Central memory CD8-positive, alpha-beta T cell (primary cell): ENCODE measurements at places on chromosomes 2 and 18.

GRCh38 chr2:46812361-46813019, 103.1 kb downstream of the MCFD2 start:
- no peak overlapping the region for H3K27ac ChIP-seq
- H3K4me3 ChIP-seq: no peak overlapping the region
- H3K36me3 ChIP-seq: no peaks in the 10 kb centered on the region
- DNase-seq: no peak

- DNase-seq: no peak
- no peaks in the 10 kb centered on the region for H3K27me3 ChIP-seq
- no peak overlapping the region for H3K4me3 ChIP-seq
- H3K36me3 ChIP-seq: peaks cover 1% of the 10 kb centered on the region
- no peak overlapping the region for H3K27ac ChIP-seq
These were observed 301.8 kb downstream of the GBX2 start for GRCh38 chr2:235866373-235866772.

DNA sequence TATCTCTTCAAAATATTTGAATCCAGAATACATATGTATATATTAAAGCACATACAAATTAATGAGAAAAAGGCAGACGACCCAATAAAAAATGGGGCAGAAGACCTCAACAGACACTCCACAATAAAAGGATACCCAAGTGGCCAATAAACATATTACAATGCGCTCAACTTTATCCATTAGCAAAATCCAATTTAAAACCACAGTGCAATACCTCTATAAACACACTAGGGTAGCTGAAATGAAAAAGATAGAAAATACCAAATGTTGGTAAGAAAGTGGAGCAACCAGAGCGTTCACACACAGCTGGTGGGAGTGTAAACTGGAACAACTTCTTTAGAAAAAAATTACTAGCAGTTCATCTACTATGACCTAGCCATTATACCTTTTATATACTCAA, 75.3 kb downstream of the CCDC148 start:
- H3K4me1 ChIP-seq: no peaks in the 10 kb centered on the region
- peaks cover 46% of the 10 kb centered on the region for H3K27me3 ChIP-seq
- no peak overlapping the region for H3K4me3 ChIP-seq
- no peak overlapping the region for H3K27ac ChIP-seq
- DNase-seq: no peak

GRCh38 chr18:78831603-78832002, 148.0 kb upstream of the SALL3 start:
- H3K4me1 ChIP-seq: no peaks in the 10 kb centered on the region
- H3K36me3 ChIP-seq: no peaks in the 10 kb centered on the region
- H3K27ac ChIP-seq: no peak overlapping the region
- H3K27me3 ChIP-seq: peaks cover 34% of the 10 kb centered on the region
- no peak for DNase-seq
- no peak overlapping the region for H3K4me3 ChIP-seq

- no peaks in the 10 kb centered on the region for H3K4me1 ChIP-seq
- no peak for DNase-seq
- H3K36me3 ChIP-seq: no peaks in the 10 kb centered on the region
These were observed at the start of gene SULT1C2 for GRCh38 chr2:108288534-108289106. Gene SULT1C2, plus strand, starts transcription at chr2:108288895. Its CDS starts 4,773 bp downstream, at chr2:108293668.

- peaks cover 11% of the 10 kb centered on the region for H3K4me1 ChIP-seq
- no peaks in the 10 kb centered on the region for H3K27me3 ChIP-seq
- no peak overlapping the region for H3K4me3 ChIP-seq
These were observed 70.4 kb downstream of the ZNF532 start for GRCh38 chr18:58934933-58935577.

DNA sequence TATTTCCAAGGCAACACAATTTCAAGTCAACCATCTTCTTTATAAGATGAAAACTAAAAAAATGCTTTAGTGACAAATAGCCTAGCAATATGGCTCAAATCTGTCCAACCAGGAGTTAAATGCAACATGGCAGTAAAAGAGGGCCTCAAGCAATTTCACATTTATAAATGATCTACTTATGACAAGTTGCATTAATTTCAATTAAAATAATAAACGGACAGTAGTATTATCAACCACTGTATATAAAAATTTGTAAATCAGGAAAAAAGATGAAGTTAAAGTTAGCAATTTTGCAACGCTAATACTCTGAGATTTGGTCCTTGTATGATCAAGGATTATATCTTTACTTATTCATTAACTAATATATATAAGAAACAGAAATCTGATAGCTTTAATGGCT, 19.3 kb downstream of the CCDC88A start:
- H3K4me1 ChIP-seq: no peaks in the 10 kb centered on the region
- peaks cover 2% of the 10 kb centered on the region for H3K36me3 ChIP-seq
- H3K27me3 ChIP-seq: no peaks in the 10 kb centered on the region
- no peak overlapping the region for H3K27ac ChIP-seq
- DNase-seq: no peak

- H3K27ac ChIP-seq: no peak overlapping the region
- DNase-seq: no peak
- no peak overlapping the region for H3K4me3 ChIP-seq
- peaks cover 2% of the 10 kb centered on the region for H3K36me3 ChIP-seq
- no peaks in the 10 kb centered on the region for H3K27me3 ChIP-seq
- H3K4me1 ChIP-seq: no peaks in the 10 kb centered on the region
These were observed 485.8 kb upstream of the POU3F3 start for GRCh38 chr2:104368089-104368488.

GRCh38 chr2:54099829-54100585, 15.4 kb upstream of the ACYP2 start:
- no peak for DNase-seq
- no peaks in the 10 kb centered on the region for H3K27me3 ChIP-seq
- peaks cover 2% of the 10 kb centered on the region for H3K36me3 ChIP-seq
- H3K4me3 ChIP-seq: no peak overlapping the region
- H3K27ac ChIP-seq: no peak overlapping the region
- peaks cover 11% of the 10 kb centered on the region for H3K4me1 ChIP-seq

- H3K36me3 ChIP-seq: no peaks in the 10 kb centered on the region
- peaks cover 53% of the 10 kb centered on the region for H3K27me3 ChIP-seq
- peaks cover 10% of the 10 kb centered on the region for H3K4me1 ChIP-seq
- H3K27ac ChIP-seq: no peak overlapping the region
These were observed 56.8 kb upstream of the MSH2 start for GRCh38 chr2:47346107-47346506.

DNA sequence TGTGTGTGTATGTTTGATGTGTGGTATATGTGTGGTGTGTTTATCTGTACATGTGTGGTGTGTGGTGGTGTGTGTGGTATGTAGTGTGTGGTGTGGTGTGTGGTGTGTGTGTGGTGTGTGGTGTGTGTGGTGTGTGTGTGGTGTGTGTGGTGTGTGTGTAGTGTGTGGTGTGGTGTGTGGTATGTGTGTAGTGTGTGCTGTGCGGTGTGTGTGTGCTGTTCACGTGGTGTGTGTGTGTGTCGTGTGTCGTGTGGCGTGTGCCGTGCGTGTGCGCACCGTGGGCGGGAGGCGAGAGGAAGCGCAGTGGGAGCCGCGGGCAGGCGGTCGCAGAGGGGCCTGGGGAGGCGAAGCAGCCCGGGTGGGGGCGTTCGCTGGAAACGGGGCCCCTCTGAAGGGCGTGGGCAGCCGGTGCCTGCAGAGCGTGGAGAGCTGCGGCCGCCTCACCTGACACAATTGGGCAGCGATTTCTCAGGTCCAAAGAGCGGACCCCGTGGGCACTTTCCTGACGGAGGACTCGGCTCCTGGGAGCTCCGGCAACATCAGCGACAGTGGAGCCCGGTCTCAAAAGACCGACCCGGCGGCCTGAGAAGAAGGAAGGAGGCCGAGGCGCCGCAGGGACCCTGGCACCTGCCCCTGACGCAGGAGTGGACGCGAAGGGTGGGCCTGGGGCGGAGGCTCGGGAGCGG, 741.1 kb upstream of the SALL3 start:
- H3K4me3 ChIP-seq: no peak overlapping the region
- no peaks in the 10 kb centered on the region for H3K27me3 ChIP-seq
- no peaks in the 10 kb centered on the region for H3K36me3 ChIP-seq
- no peaks in the 10 kb centered on the region for H3K4me1 ChIP-seq
- H3K27ac ChIP-seq: no peak overlapping the region

DNA sequence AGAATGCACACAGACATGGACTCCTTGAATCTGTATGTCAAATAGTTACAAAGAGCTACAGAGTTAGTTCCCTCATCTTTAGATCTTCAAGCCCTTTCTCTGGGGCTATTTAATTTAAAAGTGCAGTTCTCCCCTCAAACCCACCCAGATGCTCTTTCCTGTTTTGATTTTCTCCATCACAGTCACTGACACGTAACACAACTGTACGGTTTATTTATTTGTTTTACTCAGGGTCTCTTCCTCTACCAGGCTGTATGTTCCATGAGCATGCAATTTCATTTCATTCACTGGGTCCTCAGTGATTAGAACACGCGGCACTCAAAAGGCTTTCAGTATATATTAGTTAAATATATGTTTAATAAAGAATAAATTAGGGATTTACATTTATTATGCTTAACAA, 94.7 kb downstream of the DOCK10 start:
- H3K4me3 ChIP-seq: peak overlapping the region; percentile 81
- H3K4me1 ChIP-seq: peaks cover 85% of the 10 kb centered on the region
- H3K36me3 ChIP-seq: peaks cover 7% of the 10 kb centered on the region
- H3K27me3 ChIP-seq: no peaks in the 10 kb centered on the region

DNA sequence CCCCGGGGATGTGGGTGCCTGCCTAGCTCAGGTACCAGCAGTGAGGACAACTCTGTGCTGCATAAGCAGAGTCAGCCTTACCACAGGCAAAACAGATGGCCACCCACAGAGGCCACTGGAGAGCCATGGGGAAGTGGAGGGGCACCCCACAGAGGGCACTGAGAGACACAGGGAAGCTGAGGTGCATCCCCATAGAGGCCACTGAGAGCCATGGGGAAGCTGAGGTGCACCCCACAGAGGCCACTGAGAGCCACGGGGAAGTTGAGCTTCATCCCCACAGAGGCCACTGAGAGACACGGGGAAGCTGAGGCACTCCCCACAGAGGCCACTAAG, 134.1 kb upstream of the EPAS1 start:
- H3K27ac ChIP-seq: no peak overlapping the region
- DNase-seq: no peak
- no peaks in the 10 kb centered on the region for H3K27me3 ChIP-seq
- H3K36me3 ChIP-seq: peaks cover 5% of the 10 kb centered on the region
- no peak overlapping the region for H3K4me3 ChIP-seq
- H3K4me1 ChIP-seq: no peaks in the 10 kb centered on the region

- no peaks in the 10 kb centered on the region for H3K27me3 ChIP-seq
- H3K27ac ChIP-seq: no peak overlapping the region
- peaks cover 16% of the 10 kb centered on the region for H3K4me1 ChIP-seq
- H3K36me3 ChIP-seq: peaks cover 6% of the 10 kb centered on the region
- H3K4me3 ChIP-seq: no peak overlapping the region
These were observed 16.3 kb downstream of the HS1BP3 start for GRCh38 chr2:20634507-20635112.

DNA sequence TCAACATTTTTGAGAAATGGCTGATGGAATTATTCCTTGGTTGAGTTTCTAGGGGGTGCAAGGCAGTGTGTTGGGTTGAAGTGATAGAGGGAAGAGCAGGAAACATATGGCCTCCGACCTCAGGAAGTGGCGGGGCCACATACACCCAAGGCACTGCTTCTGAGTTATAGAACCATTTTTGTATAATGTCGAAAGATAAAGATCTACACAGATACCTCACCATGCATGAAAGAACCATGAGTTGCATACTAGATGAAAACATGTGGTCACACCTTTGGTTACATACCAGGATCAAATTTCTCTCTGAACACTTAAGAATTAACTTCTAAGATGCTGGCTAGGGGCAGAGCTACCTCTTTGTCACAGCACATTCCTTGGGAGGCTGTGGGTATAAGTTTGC, 23.2 kb downstream of the LAMA3 start:
- H3K27ac ChIP-seq: no peak overlapping the region
- peaks cover 1% of the 10 kb centered on the region for H3K36me3 ChIP-seq
- H3K27me3 ChIP-seq: peaks cover 11% of the 10 kb centered on the region
- no peak for DNase-seq
- H3K4me3 ChIP-seq: no peak overlapping the region

- peaks cover 2% of the 10 kb centered on the region for H3K36me3 ChIP-seq
- peak overlapping the region; percentile 77 for H3K27ac ChIP-seq
- DNase-seq: no peak
- H3K4me3 ChIP-seq: no peak overlapping the region
- H3K4me1 ChIP-seq: peaks cover 33% of the 10 kb centered on the region
These were observed 78.1 kb downstream of the SPP2 start for GRCh38 chr2:234128606-234129005.

DNA sequence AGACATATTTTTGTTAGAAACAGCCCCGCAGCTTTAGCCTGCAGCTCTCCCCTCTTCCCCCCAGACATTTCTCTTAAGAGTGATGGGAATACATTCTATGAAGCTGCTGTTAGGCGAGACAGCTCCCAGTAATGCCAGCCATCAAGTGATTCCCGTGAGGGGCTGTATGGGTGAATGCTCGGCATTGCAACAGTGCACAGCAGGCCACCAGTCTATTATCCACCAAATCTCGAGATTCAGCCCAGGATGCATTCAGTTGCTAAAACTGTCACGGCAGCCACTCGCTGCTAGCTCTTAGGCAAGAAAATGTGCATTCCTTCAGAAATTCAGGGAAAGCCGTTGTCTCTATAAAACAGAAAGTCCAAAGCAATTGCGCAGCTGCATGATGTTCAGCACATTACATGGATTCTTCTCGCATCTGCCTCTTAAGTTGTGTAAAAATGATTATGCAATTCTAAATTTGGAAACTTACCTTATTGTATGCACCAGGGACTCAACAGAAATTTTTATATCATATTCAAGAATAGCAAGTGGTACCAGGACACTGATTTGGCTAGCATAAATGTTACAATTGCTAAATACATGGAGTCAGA, 211.3 kb upstream of the ARL4C start:
- no peak for DNase-seq
- H3K4me1 ChIP-seq: no peaks in the 10 kb centered on the region

DNA sequence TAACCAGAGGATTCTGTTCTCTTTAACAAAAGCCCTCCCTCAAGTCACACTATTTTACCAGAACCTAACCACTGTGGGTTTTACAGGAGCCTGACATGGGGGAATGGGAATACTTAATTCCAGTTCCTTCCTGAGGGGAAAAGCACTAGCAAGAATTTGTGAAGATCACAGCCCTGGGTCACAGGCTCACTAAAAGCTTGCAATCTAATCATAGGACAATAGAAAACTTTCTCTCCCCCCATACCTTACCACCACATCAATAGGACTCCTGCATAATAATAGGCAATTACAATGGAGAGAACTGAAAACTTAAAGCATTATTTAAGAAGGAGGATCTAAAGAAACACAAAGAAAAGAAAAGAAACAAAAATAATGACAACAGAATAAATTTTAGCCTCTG, 225.8 kb upstream of the ZNF804A start:
- no peak overlapping the region for H3K27ac ChIP-seq
- H3K4me1 ChIP-seq: no peaks in the 10 kb centered on the region
- H3K4me3 ChIP-seq: no peak overlapping the region
- no peaks in the 10 kb centered on the region for H3K36me3 ChIP-seq

GRCh38 chr2:5729416-5729815, 37.2 kb downstream of the SOX11 start:
- no peaks in the 10 kb centered on the region for H3K4me1 ChIP-seq
- DNase-seq: no peak
- H3K27ac ChIP-seq: no peak overlapping the region
- no peaks in the 10 kb centered on the region for H3K36me3 ChIP-seq

GRCh38 chr18:77522051-77522675, 272.5 kb downstream of the GALR1 start:
- peaks cover 9% of the 10 kb centered on the region for H3K27me3 ChIP-seq
- no peak for DNase-seq
- no peak overlapping the region for H3K27ac ChIP-seq
- H3K4me1 ChIP-seq: no peaks in the 10 kb centered on the region
- H3K4me3 ChIP-seq: no peak overlapping the region
- H3K36me3 ChIP-seq: no peaks in the 10 kb centered on the region
